ENCODE measurements at places on chromosomes 13 and 19. TPM values are rescaled to one million over a fixed set of nuclear protein-coding genes. Genes with fewer than 3 reads are reported as not detected.

Gene CRLF1
- total RNA-seq: 105 TPM

DNA sequence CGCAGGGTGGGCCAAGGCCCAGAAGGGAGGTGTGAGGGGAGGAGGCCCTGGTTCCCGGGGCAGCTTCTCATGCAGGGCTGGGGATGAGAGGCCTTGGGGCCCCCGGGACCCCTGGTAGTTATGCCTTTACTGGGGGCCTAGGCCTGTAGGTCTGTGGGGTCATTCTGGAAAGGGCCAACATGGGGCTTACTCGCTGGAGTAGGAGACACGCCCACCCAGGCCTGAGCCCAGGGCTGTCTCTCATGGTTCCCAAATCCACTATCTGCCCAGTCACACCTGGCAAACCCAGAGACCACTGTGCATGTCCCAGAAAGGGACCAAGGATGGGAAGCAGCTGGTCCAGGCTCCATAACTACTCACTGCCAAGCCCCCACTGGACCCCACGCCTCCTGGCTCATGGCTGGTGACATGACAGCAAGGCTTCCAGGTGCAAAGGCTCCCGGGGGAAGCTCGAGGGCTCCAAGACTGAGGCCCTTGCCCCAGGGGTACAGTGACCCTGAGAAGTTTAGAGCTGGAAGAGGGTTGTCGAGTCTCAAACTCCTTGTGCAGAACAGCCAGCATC is 64.2 kb upstream of the ATP12A start:
- no peak for DNase-seq

- no peak for DNase-seq
These were observed 467.2 kb downstream of the ITGBL1 start for GRCh38 chr13:101919541-101920181.

- DNase-seq: no peak
These were observed 3.8 kb upstream of the RPL36 start for GRCh38 chr19:5686326-5686646.

GRCh38 chr13:32940601-32941000 is 75.6 kb upstream of the KL start:
- DNase-seq: no peak

Gene ZNF805
- total RNA-seq: 21.8 TPM

GRCh38 chr19:35285095-35285449 is 2.7 kb downstream of the HAMP start:
- no peak for DNase-seq

GRCh38 chr13:100394005-100394695 is 194.4 kb downstream of the GGACT start:
- DNase-seq: no peak

DNA sequence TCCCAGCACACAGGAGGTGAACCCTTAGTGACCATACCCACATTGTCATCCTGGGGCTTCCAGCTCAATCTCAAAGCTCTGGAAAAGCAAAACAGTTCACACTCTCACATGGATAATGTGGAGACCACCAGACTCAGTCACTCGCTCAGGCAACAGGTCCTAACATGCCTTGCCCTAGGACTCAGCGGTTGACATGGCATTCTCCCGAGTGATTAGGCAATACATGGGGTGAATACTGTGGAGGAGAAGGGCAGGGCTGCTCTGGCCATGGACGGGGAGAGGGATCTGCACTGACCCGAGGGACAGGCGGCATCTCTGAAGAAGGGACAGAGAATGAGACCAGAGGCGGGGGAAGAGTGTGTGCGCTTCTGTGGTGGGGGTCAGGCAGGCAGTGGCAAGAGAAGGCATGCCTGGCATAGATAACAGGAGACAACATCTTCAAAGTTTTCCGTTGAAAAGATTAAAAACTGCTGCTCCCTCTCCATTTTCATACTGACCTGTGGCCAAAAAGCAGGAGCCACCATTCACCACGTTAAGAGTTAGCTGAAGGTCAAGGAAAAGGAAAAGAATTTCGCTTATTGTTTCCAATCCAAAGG is 44.5 kb upstream of the EPHX3 start:
- no peak for DNase-seq

GRCh38 chr13:74674720-74675119 is 540.5 kb upstream of the KLF12 start:
- DNase-seq: no peak

Gene PDCD5
- 332 TPM for total RNA-seq

- DNase-seq: no peak
These were observed 801.4 kb downstream of the SLITRK6 start for GRCh38 chr13:84997858-84998257.

Gene SMIM17
- 0.53 TPM for total RNA-seq

DNA sequence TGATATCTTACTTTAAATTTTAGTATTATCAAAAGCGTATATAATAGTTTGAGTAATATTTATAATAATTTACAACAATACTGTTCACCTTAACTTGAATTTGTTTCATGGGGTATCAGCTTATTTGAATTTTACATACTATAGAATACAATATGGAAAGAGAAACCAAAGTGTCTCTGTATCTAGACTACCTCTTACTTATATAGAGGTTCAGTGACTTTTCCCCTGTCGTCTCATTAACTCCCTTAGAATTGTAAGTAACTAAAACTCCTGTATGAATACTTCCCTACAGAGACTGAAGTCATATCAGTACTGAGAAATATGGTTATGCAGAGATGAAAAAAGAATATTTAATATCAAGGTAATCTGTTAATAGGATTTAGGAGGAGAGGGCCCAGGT is 26.8 kb downstream of the COG6 start:
- DNase-seq: no peak
